ENCODE measurements at places on chromosomes 6 and 20. TPM values are rescaled to one million over a fixed set of nuclear protein-coding genes. Genes with fewer than 3 reads are reported as not detected.

Gene NMBR
- total RNA-seq, result not detected

Gene PRDM13
- not detected for total RNA-seq

Gene SPATA25
- 2.1 TPM for total RNA-seq

Gene SLC2A10
- total RNA-seq, result 0.04 TPM

Gene RCAN2
- total RNA-seq, result 0.36 TPM

Gene ERMARD
- total RNA-seq, result 24.0 TPM

Gene SLC22A23
- total RNA-seq, result 0.15 TPM

Gene SASH1
- 1.2 TPM for total RNA-seq

Gene SLC22A16
- not detected for total RNA-seq

Gene NFATC2
- total RNA-seq, result 44.3 TPM

Gene CLIC5
- total RNA-seq, result 6.5 TPM

Gene SOBP
- 1.6 TPM for total RNA-seq

Gene PREX1
- total RNA-seq, result 82.8 TPM

Gene DEFB124
- total RNA-seq, result not detected

Gene OR2H2
- not detected for total RNA-seq

Gene CCN2
- total RNA-seq, result not detected

Gene PHACTR1
- not detected for total RNA-seq

Gene KIAA0408
- 10.7 TPM for total RNA-seq

Gene SPTLC3
- 0.13 TPM for total RNA-seq

Gene CCN6
- total RNA-seq, result not detected

Gene PCK1
- total RNA-seq, result not detected

Gene SAYSD1
- 10.1 TPM for total RNA-seq

Gene GNMT
- total RNA-seq, result 0.23 TPM

Measured in activated CD8-positive, alpha-beta memory T cell treated with anti-CD3 and anti-CD28 coated beads for 36 hours (primary cell).